Mammary epithelial cell (primary cell): ENCODE measurements at places on chromosomes 5 and 9.

DNA sequence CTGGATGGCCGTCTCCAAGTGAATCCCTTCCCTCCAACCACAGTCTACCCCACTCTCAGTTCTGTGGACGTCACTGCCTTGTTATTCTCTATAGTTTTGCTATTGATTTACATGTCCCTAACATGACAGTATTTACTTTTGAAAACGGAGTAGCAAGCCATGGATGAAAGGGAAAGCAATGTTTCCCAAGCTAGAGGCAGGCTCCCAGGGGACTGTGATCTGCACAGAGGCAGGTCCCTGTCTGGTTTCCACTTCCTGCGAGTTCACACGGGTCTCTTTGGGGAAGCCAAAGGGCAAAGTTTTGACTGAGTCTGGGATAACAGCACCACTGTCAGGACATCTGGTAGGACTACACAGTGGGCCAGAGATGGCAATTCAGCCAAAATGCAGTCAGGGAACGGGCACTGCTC is 12.7 kb downstream of the C9orf153 start:
- DNase-seq: no peak

- no peak for DNase-seq
These were observed 113.2 kb upstream of the ERCC6L2 start for GRCh38 chr9:95762322-95762721.

GRCh38 chr5:485113-485945 is 38.9 kb downstream of the SLC9A3 start:
- no peak for DNase-seq

GRCh38 chr9:30039712-30040111 is 2344.7 kb upstream of the ACO1 start:
- DNase-seq: no peak

GRCh38 chr9:86529496-86530275 is 175.5 kb upstream of the TUT7 start:
- DNase-seq: peak; percentile 75
